ENCODE measurements at places on chromosomes 6 and 20.

GRCh38 chr6:39073471-39074355, 25.1 kb downstream of the GLP1R start:
- no peak for DNase-seq

DNA sequence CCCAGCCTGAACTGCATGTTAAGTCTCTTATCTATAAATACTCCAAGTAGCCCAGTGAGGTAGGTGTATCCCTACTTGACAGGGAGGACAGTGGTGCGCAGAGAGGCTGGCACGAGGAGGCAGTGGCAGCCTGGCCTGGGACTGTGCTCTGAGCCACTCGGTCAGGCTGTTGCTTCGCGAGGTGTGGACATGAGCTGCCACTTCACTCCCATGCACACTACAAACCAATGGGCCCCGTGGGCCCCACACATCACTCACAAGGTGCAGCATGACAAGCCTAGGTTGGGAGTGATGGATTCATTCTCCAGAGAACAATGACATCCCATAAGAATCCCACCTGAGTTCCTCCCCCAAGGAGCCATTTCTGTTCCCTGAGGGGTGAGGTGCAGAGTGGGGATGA, 54.9 kb downstream of the TMEM242 start:
- DNase-seq, result no peak

DNA sequence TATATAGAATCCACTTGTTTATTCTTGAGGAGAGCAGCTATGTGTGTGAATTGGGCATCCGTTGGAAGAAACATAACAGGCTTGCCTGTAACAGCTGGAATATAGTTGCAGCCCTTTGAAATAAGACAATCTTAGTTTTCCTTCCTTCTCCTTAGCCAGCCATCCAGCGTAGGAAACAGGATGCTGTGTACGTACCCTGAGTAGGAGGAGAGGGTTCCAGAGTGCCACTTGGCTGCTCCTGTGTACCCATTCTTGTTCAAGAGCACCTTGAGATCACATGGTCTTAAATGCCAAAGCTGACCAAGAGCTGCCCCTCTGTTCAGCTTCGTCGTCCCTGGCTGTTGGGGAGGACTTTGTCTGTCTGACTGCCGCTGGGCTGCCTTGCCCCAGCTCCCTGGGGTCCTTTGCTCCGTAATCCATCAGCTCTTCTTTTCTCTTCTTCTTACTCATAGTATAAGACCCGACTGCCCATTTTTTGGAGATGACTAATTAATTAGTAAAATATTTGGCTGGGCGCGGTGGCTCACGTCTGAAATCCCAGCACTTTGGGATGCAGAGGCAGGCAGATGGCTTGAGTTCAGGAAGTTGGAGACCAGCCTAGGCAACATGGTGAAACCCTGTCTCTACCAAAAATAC, 49.0 kb downstream of the RREB1 start:
- DNase-seq, result no peak

GRCh38 chr6:38018755-38019165, 199.2 kb downstream of the ZFAND3 start:
- DNase-seq, result no peak

- no peak for DNase-seq
These were observed 5.6 kb upstream of the SLC4A11 start for GRCh38 chr20:3244613-3245012.

- no peak for DNase-seq
These were observed 301.0 kb downstream of the HACE1 start for GRCh38 chr6:104558746-104559145.

- DNase-seq, result no peak
These were observed 20.9 kb downstream of the UTRN start for GRCh38 chr6:144305985-144306384.
